ENCODE measurements at places on chromosomes 12 and 14. TPM values are rescaled to one million over a fixed set of nuclear protein-coding genes. Genes with fewer than 3 reads are reported as not detected.
A peak's percentile ranks its signal among the peaks of the same experiment; 100 is the strongest.

The FOXN4 gene
- total RNA-seq = not detected

The GPR137C gene
- not detected for total RNA-seq

The ANO4 gene
- not detected for total RNA-seq

The DEGS2 gene
- total RNA-seq = 1.2 TPM

The TMEM30B gene
- 15.8 TPM for total RNA-seq

The MUCL1 gene
- total RNA-seq = not detected

The CLEC12A gene
- not detected for total RNA-seq

DNA sequence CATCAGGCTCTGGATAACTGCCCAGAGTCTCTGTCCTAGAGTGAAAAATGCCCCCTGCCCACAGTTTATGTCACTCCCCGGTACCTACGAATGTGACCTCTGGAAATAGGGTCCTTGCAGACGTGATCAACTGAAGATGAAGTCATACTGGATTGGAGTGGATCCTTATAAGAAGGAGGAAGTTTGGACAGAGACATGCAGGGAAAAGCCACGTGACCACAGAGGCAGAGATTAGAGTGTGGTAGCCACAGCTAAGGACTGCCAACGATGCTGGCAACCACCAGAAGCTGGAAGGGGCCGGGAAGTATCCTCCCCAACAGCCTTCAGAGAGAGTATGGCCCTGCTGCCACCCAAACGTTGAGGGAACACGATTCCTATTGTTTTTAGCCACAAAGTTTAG is 101.2 kb upstream of the NCOR2 start:
- H3K4me3 ChIP-seq = no peak overlapping the region
- H3K4me1 ChIP-seq = peaks cover 13% of the 10 kb centered on the region
- peak overlapping the region; percentile 59 for H3K27ac ChIP-seq
- H3K36me3 ChIP-seq = no peaks in the 10 kb centered on the region

DNA sequence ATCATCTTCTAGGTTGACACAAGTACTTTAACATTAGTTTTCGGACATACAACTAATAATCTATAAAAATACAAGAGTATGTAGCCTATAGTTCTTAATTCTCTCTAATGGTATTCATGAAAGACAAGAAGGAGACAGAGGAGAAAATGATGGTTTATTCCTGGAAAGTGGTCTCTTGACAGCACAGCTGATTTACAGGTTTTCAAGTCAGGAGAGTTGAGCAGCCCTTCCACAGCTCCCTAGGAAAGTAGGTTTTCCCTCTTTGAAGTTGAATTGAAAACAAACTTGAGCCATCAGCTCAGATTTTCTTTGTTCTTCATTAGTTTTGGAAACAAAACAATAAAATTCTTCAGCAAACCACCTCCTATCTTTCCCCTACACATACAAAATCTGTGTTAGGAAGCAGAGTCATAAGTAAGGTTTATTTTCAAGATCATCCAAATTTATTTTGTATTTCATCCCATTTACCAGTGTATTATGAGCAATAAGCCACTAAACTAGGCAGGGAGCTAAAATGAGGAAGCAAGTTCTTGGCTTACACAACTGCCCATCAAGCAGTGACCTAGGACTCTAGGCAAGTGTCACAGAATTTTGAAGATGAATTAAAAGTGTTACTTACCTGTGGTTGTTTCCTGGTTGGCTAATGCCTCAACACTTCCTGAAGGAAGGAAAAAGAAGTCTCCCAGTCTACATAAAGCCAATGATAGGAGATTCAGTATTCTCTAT is 357.0 kb downstream of the BCAT1 start:
- no peaks in the 10 kb centered on the region for H3K27me3 ChIP-seq
- no peak for DNase-seq
- no peaks in the 10 kb centered on the region for H3K36me3 ChIP-seq
- no peak overlapping the region for H3K4me3 ChIP-seq
- H3K4me1 ChIP-seq = no peaks in the 10 kb centered on the region

GRCh38 chr12:130954544-130954831 is 781 bp downstream of the ADGRD1 start:
- H3K4me1 ChIP-seq = peaks cover 32% of the 10 kb centered on the region
- no peak for DNase-seq
- H3K27ac ChIP-seq = peak overlapping the region; percentile 47
- H3K27me3 ChIP-seq = no peaks in the 10 kb centered on the region
- H3K4me3 ChIP-seq = peak overlapping the region; percentile 47
- no peaks in the 10 kb centered on the region for H3K36me3 ChIP-seq

GRCh38 chr14:39467889-39468524 is 35.8 kb upstream of the FBXO33 start:
- no peaks in the 10 kb centered on the region for H3K36me3 ChIP-seq
- no peaks in the 10 kb centered on the region for H3K4me1 ChIP-seq
- H3K27ac ChIP-seq = no peak overlapping the region
- DNase-seq = no peak
- no peaks in the 10 kb centered on the region for H3K27me3 ChIP-seq

DNA sequence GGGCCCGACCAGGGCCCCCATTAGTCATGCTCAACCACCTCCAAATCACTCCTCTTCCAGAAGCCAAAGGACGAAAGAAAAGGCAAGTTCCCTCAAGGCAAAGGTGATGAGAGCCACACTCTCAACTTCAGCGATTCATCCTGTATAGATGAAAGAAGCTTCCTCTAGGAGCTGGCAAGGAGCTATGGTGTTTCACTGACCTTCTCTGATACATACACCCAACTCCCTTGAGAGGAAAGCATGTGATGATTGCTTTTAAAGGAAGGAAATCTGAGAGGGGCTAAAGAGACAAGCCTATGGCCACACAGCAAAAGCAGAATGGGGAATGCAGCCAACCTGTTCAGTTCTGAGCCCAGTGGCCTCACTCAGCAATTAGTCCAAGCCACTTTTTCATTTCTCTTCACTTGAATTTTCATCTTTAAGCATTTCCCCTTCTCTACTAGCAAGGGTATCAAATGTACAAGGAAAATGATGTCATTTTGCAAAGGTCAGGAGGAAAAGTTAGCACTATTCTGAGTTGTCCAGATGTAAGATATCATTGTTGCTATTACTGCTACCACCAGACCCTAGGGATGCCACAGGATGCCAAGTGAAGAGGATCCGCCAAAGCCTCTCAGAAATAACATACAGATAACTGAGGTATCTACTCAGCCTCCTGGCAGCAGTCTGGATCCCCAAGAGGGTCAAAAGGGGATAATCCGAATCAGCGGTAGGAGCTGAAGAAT is 82.5 kb downstream of the MAP3K9 start:
- H3K27me3 ChIP-seq = no peaks in the 10 kb centered on the region
- H3K36me3 ChIP-seq = no peaks in the 10 kb centered on the region
- H3K4me1 ChIP-seq = no peaks in the 10 kb centered on the region
- H3K4me3 ChIP-seq = no peak overlapping the region

GRCh38 chr12:51392556-51393237 is 1.5 kb upstream of the GALNT6 start:
- peaks cover 29% of the 10 kb centered on the region for H3K4me1 ChIP-seq
- peaks cover 40% of the 10 kb centered on the region for H3K27me3 ChIP-seq
- H3K36me3 ChIP-seq = no peaks in the 10 kb centered on the region
- H3K4me3 ChIP-seq = peak overlapping the region; percentile 60
- DNase-seq = peak; percentile 71
- peak overlapping the region; percentile 70 for H3K27ac ChIP-seq

GRCh38 chr14:25570483-25570882 is 520.5 kb upstream of the STXBP6 start:
- DNase-seq = no peak
- no peak overlapping the region for H3K27ac ChIP-seq
- no peaks in the 10 kb centered on the region for H3K4me1 ChIP-seq
- no peaks in the 10 kb centered on the region for H3K36me3 ChIP-seq

DNA sequence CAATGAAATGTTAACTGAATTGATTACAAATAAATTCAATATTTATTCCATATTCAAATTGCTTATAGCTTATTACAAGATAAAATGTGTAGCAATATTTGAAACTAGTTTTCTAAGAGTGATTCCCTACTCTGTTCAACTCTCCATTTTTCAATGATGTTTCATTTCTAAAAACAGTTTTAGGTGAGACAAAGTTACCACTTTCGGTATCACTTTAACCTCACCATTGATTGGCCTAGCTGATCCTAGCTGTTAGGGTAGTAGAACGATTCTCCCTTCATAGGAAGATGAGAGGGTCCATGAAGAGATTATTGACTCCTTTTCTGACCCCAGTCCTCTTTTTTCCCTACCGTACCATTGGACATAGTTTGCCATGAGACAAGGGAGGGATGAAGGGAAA is 373.3 kb downstream of the PRKD1 start:
- H3K36me3 ChIP-seq = no peaks in the 10 kb centered on the region
- no peak for DNase-seq
- H3K27ac ChIP-seq = no peak overlapping the region
- H3K27me3 ChIP-seq = no peaks in the 10 kb centered on the region

All from stomach (tissue), 19 donors.